ENCODE measurements at places on chromosomes 7 and 10.

- DNase-seq, result no peak
Measured at GRCh38 chr10:98249134-98249533, 18.9 kb downstream of the LOXL4 start.

- no peak for DNase-seq
Measured at GRCh38 chr7:133275008-133275407, 22.1 kb downstream of the EXOC4 start.

DNA sequence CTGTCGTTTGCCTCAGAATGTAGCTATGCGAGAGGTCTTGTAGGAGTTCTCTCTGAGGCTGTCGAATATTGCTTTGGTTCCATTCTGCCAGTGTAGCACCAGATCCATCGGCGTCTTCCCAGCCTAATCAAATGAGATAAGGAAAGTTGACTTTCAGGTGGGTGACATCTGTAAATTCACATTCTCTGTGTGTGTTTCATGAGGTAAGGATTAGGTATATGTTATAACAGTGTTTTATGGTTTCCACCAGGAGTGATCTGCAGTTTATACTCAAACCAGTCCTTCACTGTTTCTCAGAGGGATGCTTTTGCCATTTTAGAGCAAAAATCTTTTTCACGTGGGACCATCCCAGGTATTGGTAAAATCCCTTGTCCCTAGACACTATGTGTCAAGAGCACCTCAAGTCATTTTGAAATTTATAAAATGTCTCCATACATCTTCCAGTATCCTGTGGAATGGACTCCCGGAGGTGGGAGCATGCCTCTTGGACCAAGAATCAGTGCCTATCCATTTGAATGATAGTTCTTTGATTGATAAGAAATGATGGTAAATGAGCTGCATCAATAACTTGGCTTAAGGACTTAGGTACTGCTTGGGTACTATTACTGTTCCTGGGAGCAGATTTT, 7.9 kb downstream of the ANKRD1 start:
- DNase-seq, result no peak

DNA sequence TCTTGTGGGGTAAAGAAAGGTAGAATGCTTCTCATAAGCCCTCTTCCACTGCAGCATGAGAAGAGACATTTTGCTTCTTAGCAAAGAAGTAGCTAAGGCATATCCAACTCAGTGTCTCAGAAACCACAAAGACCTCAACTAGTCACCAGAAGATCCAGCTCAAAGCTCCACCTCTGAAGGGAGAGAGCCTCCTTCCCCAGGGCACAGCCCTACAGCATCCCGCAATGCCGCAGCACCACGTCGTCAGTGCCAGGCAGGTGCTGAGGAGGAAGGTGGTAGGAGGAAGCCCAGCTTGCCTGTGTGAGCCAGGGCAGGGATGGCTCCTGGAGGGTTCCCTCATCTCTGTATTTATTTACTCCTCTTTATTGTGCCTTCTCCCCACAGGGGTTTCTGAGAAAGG, 385.6 kb upstream of the NPVF start:
- no peak for DNase-seq

GRCh38 chr10:118687472-118687871, 67.3 kb downstream of the CACUL1 start:
- DNase-seq, result no peak

DNA sequence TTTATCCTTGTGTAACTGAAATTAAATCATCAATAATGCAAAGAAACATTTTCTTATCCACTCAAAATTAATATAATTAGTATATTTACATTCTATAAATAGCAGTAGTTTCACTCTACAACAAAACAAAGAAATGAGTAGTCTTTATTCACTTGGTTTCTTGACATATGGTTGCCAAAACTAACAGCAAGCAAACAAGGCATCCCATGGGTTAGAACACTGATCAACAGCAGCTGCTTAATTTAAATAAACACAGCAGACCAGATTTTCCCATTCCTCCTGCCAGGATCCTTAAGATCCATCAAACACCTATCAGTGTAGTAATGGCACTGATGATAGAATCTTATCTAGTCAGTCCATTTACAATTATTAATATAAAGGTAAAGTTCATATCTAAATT, 22.1 kb downstream of the NCAPG2 start:
- DNase-seq, result no peak

DNA sequence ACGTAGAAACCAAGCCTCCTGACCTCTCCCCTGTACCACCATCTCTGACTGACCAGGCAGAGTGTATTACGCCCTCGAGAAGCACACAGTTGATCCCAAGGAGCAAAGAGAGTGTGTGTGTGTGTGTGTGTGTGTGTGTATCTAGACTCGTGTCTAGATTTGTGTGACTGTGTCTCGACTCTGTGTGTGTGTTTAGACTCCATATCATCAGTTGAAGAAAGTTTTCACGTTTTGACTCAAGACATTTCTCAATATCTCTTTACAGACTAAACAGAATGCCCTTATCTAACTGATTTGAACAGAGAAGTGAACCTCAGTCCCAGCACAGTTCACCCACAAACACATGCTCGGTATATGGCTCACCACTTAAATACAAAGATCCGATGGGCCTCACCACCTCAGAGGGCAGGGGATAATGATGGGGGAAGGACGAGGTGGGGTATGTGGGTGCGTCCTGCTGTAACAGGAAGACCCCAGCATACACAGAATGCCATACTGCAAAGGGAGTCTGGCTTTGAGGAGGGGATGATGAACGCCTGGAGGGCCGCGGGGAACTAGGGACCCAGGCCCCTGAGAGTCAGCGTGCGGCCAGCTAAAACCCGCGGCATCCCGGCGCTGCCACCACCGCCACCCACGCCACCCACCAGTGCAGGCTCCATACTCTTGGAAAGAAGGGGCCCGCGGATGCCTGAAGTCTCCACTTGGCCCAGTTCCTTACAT, 780 bp downstream of the ALDH18A1 start:
- no peak for DNase-seq

DNA sequence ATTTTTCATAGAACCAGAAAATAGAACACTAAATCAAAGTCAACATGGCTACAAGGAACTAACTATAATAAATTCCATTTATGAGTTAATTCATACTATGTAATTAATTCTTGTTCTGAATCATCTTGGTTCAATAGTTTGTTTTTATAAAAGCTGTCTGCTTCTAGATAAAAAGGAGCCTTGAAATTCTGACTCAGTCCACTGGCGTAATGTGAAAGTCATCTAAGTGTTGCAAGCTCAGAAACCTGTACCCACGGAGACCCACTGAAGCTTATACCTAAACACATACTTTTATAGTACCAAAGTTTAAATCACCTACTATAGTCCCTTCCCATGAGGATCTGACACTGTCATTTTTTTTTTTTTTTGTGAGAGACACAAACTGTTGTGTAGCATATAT, 489.4 kb downstream of the SEMA3D start:
- DNase-seq, result no peak

- peak; percentile 8 for DNase-seq
Measured at GRCh38 chr7:107463139-107464078, 6.4 kb upstream of the GPR22 start.

DNA sequence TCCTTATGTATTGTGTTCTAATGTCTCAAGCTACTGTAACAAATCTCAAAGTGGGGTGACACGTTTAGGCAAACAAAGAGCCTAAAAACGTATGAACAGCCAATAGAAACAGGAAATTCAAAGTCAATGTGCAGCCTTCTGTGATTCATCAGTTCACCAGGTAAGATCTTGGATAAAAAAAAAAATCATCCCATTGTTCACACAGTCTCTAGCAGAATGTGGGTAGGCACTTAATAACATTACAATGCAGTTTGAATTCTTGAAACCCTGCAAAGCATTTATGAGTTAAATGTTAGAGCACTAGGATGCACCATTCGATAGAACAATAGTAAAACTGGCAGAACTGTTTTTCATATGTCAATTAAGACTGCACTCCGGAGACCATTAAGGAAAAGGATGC, 88.2 kb upstream of the HDAC9 start:
- no peak for DNase-seq

DNA sequence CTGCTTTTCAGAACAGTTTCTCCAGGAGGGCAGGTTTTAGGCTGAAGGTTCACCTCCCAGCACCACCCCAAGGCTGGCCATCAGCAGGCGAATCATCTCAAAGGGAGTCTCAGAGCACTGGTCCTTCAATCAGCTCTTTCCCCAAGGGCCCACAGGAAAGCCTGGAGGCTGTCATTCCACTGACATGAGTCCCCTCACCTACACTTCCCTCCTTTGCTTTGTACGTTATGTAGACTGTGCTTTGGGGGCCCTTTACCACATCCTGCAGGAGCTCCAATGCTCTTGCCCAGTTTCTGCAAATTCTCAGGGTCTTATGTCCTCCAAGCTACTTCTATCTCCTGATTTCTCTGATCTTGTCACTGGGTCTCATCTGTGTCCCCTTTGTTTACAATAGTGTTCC, 15.4 kb downstream of the WDFY4 start:
- DNase-seq, result no peak

GRCh38 chr7:69696054-69696591, 97.8 kb downstream of the AUTS2 start:
- peak; percentile 8 for DNase-seq

DNA sequence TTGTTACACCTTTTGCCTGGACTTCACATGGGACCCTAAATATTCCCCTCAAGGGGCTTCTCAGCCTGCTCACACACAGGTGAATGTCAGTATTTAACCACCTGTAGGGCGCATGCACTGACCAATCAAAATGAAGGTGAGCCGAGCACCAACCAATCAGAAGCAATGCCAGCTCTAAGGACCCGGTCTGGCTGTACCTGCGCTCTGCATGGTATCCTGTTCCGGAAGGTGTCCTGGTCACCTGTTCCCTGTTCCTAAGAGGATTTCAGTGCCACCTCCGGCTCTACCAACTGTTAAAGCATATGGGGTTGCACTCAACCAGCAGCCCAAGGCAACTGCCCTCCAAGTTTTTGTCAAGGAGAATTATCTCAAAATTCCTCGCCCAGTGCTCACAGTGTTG, 18.4 kb upstream of the CALN1 start:
- no peak for DNase-seq

DNA sequence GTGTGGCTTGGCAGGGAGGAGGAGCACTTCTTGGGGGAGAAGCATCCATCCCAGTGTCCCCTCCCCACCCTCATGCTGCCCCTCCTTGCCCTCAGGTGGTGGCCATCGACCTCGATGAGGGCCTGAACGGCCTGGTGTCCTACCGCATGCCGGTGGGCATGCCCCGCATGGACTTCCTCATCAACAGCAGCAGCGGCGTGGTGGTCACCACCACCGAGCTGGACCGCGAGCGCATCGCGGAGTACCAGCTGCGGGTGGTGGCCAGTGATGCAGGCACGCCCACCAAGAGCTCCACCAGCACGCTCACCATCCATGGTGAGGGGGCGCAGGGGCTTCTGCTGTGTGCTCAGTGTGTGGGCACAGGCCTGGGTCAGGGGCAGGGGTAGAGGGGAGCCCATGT, 14.8 kb downstream of the C10orf105 start:
- DNase-seq, result no peak

GRCh38 chr7:8064828-8065227, 96.2 kb downstream of the GLCCI1 start:
- DNase-seq, result no peak

DNA sequence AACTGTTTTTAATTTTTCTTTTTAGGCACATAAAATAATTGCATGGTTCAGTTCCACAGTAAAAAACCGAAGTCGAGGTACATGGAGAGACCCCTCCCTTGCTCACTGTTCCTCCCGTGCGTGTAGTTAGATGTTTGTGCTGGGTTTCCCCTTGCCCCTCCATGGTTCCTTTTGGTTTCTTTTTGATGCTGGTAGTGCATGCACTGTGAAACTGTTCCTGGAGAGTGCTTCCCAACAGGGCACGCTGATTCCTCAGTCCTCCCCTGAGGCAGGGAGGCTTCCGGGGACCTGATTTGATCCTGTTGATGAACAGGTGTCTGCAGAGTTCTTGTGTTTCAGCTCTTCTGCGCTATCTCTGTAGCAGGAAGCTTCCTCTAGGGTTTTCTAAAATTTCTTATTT, 69.5 kb downstream of the ADCY1 start:
- DNase-seq, result no peak

- no peak for DNase-seq
Measured at GRCh38 chr7:32155712-32156111, 85.5 kb upstream of the PDE1C start.

- DNase-seq, result no peak
Measured at GRCh38 chr7:117385363-117386109, 41.8 kb downstream of the ASZ1 start.

GRCh38 chr7:92723943-92724342, 112.4 kb downstream of the CDK6 start:
- peak; percentile 84 for DNase-seq

DNA sequence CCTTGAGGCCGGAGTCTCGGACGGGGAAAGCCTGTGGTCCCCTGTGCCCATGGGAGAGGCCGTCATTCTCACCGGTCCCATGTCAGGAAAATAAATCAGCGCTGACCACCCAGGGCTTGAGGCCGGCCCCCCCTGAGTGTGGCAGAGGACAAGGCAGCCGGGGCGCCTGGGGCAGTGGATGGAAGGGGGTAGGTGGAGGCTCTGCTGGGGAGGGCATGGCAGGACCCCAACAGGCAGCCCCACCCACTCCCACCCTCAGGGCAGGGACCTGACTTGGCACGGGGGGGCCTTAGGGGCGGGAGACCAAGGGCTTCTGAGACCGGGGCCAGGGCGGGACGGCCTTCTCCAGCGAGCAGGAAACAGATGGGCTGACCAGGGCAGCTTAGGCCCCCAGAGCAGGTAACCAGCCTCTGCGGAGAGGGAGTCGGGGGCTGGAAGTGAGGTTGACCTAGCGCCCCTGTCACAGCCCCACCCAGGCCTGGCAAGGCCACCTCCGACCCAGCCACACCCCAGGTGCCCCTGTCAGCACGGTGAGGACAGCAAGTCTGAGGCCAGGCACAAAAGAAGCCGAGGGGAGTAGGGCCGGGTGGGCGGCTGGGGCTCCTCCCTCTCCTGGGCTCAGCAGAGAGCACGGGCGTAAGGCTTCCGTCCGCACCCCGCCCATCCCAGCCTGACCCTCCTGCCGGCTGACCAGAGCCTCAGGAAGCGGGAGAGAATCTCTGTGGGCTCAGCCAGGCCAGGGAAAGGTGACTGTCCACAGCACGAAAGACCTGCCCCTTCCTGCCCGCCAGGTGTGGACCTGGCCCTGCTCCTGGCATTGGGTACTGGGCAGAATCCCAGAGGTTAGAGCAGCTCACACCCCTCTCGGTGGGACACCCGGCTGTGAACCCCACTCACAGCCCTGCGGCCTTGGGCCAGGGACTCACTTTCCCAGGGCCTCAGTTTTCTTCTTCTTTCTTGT, 87.4 kb downstream of the FOXL3 start:
- no peak for DNase-seq
